ENCODE measurements at places on chromosomes 2 and 18.

DNA sequence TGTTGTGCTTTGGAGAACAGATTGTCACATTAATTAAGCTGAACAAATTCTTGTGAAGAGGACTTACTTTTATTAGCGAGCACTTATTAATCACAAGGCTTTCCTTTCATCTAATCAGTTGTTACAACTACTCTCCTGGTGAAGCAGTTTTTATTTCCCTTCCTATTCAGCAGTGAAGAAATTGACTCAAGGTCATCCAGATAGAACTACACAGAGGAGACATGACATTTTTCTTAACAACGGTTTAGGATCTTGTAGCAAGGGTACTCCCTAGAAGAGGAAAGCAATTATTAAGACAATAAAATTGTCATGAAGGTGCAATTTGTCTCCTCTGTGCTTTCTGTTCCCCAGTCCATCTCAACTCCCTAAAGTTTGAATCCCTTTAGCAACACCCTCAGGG, 61.3 kb downstream of the POLE4 start:
- DNase-seq: no peak

DNA sequence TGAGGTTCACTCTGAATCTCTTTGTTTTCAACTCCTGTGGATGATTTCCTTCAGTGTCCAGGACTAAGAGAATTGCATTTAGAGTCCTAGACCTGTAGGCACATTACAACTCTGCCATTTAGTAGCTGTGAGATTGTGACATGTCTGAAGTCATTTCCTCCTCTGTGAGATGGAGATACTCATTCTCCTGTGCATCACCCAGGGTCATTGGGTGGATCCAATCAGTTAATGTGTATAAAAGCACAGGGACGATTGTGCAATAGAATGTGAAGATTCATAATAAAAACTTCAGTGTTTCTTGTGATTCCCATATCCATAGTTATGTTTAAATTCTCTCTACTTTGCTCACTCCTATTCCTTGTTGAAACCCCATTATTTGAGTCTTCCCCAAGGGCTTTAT, 113.6 kb downstream of the DIS3L2 start:
- no peak for DNase-seq

DNA sequence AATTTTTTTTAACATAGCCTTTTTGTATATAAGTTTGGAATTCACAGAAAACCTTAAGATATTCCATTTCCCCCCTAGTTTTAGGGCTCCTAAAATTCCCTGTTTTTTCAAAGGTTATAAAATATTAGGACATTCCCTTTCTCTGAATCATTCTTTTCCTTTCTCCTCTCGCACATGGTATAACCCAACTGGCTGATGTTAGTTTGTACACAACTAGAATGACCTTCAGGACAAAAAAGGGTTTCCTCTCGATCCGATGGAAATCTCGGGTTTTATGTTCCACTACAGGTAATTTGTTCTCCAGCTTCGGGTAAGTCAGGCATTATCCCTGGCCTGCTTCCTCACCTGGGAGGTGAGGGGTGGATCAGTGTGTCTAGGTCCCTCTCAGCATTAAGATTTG, 215.1 kb downstream of the LDLRAD4 start:
- no peak for DNase-seq

DNA sequence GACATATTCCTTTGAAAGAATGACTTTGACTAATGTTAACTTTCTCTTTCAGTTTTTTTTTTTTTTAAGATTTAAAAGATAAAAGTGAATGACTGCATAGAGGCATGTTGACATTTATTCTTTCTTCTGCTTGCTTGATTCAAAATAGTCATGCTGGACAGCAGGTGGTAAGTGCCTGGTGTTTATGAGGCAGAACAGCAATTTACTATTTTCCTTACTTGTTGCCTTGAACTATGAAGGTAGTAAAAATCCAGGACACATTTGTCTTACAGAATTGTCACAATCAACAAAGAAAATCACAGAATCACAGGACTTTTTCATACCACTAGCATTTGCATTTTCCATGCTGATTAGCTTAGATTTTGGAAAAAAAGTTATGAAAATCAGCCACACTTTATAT, 388.3 kb downstream of the CTNNA2 start:
- no peak for DNase-seq

DNA sequence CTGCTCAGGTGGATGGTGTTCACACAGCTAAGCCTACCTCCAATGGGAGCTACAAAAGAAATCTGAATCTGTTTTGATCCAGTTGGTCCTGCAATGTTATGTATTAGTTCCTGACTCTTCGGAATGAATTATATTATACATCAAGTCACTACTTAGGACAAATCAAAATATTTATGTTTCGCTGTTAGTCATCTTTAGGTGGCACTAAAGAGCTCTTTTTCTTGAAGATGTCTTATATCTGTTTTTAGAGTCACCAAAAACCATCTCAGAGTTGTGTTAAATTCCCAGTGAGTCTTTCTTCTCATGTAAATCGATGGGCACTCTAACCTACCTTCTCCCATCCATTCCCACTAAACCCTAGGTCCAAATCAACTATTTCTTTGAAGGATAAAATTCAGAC, 2.2 kb downstream of the DNER start:
- peak; percentile 72 for DNase-seq

- no peak for DNase-seq
Observed at GRCh38 chr2:15989559-15989958, 49.2 kb downstream of the MYCN start.

GRCh38 chr2:115524452-115524851, 1082.0 kb downstream of the DPP10 start:
- no peak for DNase-seq

All from brain (organoid and tissue), 16 donors.